ENCODE measurements at places on chromosomes 16 and 17. TPM values are rescaled to one million over a fixed set of nuclear protein-coding genes. Genes with fewer than 3 reads are reported as not detected.
A peak's percentile ranks its signal among the peaks of the same experiment; 100 is the strongest.

DNA sequence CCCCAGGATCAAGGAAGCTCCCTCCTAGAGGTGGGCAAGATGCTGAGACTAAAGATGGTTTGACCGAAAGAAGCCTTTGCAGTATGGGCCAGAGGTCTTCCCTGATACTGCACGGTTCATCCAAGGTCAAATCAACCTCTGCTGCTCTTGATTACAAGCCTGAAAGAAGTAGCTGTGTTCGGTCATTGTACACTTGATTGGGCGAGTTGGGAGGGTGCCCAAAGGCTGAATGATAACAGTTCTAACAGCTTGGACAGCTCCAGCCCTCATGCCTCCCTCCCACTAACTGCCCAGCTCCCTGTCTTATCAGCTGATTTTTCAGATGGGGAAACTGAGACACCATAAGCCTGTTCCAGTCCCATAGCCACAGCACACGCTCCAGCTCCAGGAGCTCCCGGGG lies 42.8 kb downstream of the ABCC12 start:
- H3K27ac ChIP-seq, result no peak overlapping the region
- DNase-seq, result peak; percentile 60
- H3K36me3 ChIP-seq, result no peaks in the 10 kb centered on the region
- peaks cover 12% of the 10 kb centered on the region for H3K4me1 ChIP-seq
- no peaks in the 10 kb centered on the region for H3K27me3 ChIP-seq
- no peak overlapping the region for H3K4me3 ChIP-seq

TMC7 gene
- polyA plus RNA-seq, result 0.93 TPM

- DNase-seq, result no peak
- H3K27ac ChIP-seq, result no peak overlapping the region
- H3K36me3 ChIP-seq, result no peaks in the 10 kb centered on the region
- peaks cover 46% of the 10 kb centered on the region for H3K27me3 ChIP-seq
- no peak overlapping the region for H3K4me3 ChIP-seq
- H3K4me1 ChIP-seq, result no peaks in the 10 kb centered on the region
Measured at GRCh38 chr16:1050516-1050915, 22.0 kb upstream of the SSTR5 start.

GRCh38 chr16:5381481-5381880 lies 283.9 kb upstream of the EEF2KMT start:
- no peaks in the 10 kb centered on the region for H3K36me3 ChIP-seq
- no peaks in the 10 kb centered on the region for H3K27me3 ChIP-seq
- no peak overlapping the region for H3K27ac ChIP-seq
- no peak for DNase-seq
- H3K4me3 ChIP-seq, result no peak overlapping the region

- peak; percentile 67 for DNase-seq
- no peaks in the 10 kb centered on the region for H3K27me3 ChIP-seq
- H3K4me1 ChIP-seq, result peaks cover 54% of the 10 kb centered on the region
- H3K4me3 ChIP-seq, result peak overlapping the region; percentile 90
- H3K36me3 ChIP-seq, result peaks cover 20% of the 10 kb centered on the region
- H3K27ac ChIP-seq, result peak overlapping the region; percentile 88
Measured at GRCh38 chr17:7560172-7561027, 1.3 kb upstream of the SENP3 start.

GPATCH8 gene
- polyA plus RNA-seq, result 12.7 TPM

BAIAP2 gene
- polyA plus RNA-seq, result 15.5 TPM

DNA sequence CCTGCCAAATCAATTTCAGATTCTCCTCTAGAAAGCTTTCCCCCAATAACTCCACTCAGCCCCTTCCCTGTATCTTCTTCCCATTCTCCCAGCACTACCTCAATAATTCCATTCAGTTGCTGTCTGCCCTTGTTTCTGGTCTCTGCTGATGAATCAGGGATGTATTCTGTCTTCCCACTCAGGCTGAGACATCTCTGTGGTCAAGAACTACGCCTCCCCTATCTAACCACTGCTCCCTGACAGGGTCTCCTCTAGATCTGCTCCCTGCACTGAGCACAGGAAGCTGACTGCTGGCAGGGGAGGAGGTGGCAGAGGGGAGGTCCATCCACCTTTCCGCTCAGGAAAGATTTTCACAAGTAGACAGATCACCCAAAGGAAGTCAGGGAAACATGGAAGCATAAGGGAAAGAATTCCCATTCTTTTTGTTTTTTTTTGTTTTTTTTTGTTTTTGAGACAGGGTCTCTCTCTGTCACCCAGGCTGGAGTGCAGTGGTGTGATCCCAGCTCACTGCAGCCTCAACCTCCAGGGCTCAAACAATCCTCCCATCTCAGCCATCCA lies 16.9 kb upstream of the SP2 start:
- H3K4me1 ChIP-seq, result no peaks in the 10 kb centered on the region
- DNase-seq, result no peak
- H3K27me3 ChIP-seq, result peaks cover 34% of the 10 kb centered on the region
- no peak overlapping the region for H3K27ac ChIP-seq

LGALS9 gene
- 0.37 TPM for polyA plus RNA-seq

GRCh38 chr16:78529881-78530280 lies 430.4 kb downstream of the WWOX start:
- no peaks in the 10 kb centered on the region for H3K27me3 ChIP-seq
- H3K4me1 ChIP-seq, result no peaks in the 10 kb centered on the region
- H3K27ac ChIP-seq, result no peak overlapping the region
- no peaks in the 10 kb centered on the region for H3K36me3 ChIP-seq

KRTAP2-4 gene
- not detected for polyA plus RNA-seq

DNA sequence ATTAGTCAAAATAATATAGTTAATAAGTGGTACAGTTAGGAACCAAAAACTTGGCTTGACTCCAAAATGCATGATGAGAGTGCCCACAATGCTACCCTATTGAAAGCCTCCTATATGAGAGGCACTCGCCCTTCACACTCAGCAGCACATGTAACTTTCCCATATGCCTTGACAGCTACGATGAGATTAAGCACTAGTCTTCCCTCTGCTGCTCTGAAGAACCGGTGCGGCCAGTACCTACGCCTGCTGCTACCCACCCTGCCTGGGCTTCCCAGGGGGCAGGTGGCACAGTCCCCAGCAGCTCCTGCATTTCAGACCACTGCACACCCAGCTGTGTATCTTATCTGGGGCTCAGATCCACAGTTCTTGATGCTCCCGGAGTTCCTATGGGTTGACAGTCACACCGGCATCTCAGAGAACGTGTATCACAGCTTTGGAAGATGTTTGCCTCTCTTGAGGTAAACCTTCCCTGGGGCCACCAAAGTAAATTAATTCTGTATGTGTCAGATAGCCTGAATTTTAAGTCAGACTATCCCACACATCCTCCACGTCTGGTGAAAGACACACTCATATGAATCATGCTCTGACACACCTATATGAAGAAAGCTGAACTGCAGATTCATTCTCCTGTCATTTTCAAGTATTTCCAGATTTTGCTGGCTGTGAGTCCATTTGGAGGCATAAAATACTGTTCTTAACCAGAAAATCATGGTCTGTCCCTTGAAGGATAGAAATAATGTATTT lies 77.8 kb downstream of the MYH10 start:
- H3K27ac ChIP-seq, result no peak overlapping the region
- DNase-seq, result no peak
- H3K27me3 ChIP-seq, result no peaks in the 10 kb centered on the region
- H3K4me1 ChIP-seq, result peaks cover 4% of the 10 kb centered on the region
- H3K36me3 ChIP-seq, result peaks cover 43% of the 10 kb centered on the region

- peak overlapping the region; percentile 39 for H3K27ac ChIP-seq
- H3K36me3 ChIP-seq, result peaks cover 43% of the 10 kb centered on the region
- no peak overlapping the region for H3K4me3 ChIP-seq
- DNase-seq, result peak; percentile 74
Measured at GRCh38 chr17:51184124-51184523, 17.9 kb downstream of the NME2 start.

- DNase-seq, result peak; percentile 2
- 0 out of 2 replicates have a peak, but pooled peaks cover 6% of the 10 kb centered on the region for H3K27me3 ChIP-seq
- H3K4me1 ChIP-seq, result peaks cover 3% of the 10 kb centered on the region
- no peak overlapping the region for H3K27ac ChIP-seq
- H3K36me3 ChIP-seq, result no peaks in the 10 kb centered on the region
- H3K4me3 ChIP-seq, result no peak overlapping the region
Measured at GRCh38 chr17:35313875-35314409, 59.5 kb downstream of the SLFN11 start.

DNA sequence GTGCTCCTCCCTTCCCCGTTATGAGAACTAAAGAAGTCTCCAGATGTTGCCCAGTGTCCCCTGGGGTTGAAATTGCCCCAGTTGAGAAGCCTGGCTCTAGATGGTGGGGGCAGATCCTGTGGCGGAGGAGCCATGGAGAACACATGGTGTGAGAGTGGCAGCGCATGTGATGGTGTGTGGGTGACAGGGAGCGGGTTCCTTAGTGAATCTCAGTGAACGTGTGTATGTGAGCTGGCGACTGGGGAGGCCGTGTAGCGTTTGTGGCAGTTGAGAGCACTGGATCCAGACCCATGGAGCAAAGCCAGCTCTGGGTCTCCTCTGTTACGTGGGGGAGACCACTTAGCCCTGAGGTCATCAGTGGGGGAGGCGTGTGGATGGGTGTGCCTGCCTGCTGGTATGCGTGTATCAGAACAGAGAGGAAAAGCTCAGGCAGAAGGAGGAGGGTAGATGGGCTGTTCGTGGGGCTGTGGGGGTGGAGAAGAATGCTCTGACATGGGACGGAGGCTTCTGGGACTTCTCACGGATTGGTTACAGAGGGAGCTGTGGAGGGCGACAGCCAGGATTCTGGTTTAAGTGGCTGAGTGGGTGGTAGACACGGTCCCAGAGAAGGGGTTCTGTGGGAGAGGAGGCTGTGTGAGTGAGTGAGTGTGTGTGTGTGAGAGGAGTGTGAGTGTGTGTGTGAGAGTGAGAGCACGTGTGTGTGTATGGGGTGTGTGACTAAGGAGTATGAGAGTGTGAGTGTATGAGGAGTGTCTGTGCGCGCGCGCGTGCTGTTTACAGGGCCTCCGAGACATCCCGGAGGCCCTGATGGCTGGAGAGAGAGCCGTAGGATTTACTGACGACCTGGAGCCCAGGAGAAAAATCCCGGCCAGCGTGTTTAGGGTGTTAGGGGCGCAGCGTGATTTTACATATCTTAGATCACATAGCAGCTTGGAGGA lies 193.8 kb downstream of the SNX29 start:
- no peaks in the 10 kb centered on the region for H3K36me3 ChIP-seq
- DNase-seq, result no peak
- H3K27ac ChIP-seq, result no peak overlapping the region
- H3K27me3 ChIP-seq, result no peaks in the 10 kb centered on the region

Data from SK-N-SH (cell line).